ENCODE measurements at places on chromosomes 11 and 22.

DNA sequence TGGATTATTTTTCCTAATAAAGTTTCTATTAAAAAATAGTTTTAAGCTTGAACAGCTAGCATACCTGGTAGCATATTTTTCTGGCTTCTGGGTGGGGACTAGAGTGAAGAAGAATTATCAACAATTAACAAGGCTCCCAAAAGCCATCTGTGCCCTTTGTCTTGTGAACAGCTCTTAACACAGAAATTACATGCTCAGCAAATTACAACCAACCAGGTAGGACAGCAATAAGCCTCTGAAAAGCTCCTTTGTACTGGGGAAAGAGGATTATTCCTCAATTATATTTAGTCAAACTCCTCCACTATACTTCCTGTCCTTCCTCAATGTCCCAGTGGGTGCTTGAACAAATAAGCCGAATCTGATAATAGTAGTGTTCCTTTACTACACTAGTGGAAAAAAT is 162.8 kb downstream of the RAB38 start:
- DNase-seq: no peak

DNA sequence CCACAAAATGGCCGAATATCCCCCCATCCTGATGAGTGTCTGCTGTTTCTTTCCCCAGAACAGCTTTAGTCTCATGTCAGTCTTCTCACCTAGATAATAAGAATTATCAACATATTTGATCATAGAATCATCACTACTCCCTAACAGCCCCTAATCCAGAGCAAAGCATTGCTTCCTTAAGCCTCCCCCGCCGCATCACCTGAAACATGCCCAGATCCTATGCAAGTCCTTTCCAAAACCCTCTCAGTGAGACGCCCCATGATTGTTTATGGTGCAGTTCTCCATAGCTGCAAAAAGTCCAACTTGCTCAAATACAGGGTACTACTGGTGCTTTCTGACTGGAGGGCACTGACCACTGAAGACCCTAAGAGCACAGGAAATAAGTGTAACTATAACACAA is 20.1 kb downstream of the KCNJ1 start:
- no peak for DNase-seq

- no peak for DNase-seq
Measured at GRCh38 chr11:116852261-116853031, 15.0 kb upstream of the APOA1 start.

GRCh38 chr22:24247564-24248344 is 2.9 kb upstream of the GGT5 start:
- peak; percentile 79 for DNase-seq

- no peak for DNase-seq
Measured at GRCh38 chr11:125268611-125269010, 104.1 kb downstream of the PKNOX2 start.

- no peak for DNase-seq
Measured at GRCh38 chr11:78808923-78809322, 234.3 kb upstream of the NARS2 start.

GRCh38 chr22:39362932-39363331 is 13.1 kb downstream of the SYNGR1 start:
- DNase-seq: no peak

- peak; percentile 72 for DNase-seq
Measured at GRCh38 chr22:49779853-49780697, 47.6 kb downstream of the BRD1 start.

DNA sequence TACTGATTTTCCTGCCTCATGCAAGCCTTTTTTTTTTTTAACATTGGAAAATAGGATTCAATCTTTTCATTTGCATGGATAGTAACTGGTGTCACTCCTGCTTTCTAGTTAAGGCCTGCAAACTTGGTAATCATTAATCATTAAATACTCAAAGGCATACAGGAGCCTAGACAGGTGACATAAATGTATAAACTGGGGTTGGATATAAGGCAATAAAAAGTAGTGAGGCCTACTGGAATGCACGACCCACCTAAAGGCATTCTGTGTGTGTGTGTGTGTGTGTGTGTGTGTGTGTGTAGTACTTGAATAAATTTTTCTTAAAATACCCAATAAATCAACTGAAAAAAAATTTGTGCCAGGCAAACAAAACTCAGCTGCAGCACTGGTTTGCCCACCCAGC is 7.9 kb downstream of the TOMM22 start:
- no peak for DNase-seq

- DNase-seq: no peak
Measured at GRCh38 chr11:25941353-25941752, 390.6 kb upstream of the ANO3 start.

DNA sequence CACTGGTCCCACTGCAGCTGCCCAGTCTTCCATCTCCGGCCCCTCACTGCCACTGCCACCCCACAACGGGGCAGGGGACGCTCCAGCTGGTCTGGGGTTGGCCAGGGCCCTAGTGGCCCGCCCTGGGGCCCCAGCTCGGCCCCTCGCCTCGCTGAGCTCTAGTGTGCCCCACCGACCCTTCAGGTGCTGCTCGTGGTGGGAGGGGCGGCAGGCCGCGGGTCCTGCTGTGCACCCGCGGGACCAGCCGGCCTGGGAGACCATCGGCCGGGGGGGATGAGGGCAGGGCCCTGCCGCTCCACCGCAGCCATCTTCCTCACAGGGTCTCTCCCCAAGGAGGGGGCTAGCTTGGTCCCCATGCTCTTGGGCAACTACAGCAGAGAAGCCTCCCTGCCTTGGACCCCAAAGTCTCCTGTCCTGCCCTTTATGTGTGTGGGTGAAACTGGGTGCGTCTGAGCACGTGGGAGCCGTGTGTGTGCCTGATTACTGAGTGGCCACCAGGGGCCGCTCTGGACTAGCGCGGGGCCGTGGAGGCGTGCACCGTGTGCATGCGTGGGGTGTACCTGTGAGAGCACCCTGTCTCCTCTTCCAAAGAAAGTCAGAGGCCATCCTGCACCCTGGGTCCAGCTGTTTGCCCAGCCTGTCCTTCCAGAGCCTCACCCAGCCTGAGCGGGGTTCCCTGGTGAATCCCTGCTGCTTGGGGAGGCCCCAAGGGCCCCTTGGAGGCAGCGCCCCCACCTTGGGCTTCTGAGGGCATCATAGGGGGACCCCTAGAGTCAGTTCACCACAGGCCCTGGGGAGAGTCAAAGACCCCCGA is 6.0 kb upstream of the ACR start:
- no peak for DNase-seq

DNA sequence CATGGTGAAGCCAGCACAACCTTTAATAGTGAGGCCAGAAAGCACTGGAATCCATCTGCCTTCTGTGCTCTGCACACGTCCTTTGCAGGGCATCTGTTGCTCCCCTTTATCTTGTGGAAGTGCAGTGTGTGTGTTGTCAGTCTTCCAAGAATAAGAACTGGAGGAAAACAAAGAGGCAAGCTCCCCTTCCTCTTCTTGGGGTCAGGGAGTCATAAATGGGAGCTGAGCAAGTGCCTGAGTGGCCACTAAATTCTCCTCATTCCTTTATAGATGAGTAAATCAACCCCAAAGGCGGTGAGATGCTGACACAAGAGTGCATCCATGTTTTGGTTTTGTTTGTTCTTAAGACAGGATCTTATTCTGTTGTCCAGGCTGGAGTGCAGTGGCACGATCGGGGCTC is 38.3 kb downstream of the WT1 start:
- DNase-seq: no peak

DNA sequence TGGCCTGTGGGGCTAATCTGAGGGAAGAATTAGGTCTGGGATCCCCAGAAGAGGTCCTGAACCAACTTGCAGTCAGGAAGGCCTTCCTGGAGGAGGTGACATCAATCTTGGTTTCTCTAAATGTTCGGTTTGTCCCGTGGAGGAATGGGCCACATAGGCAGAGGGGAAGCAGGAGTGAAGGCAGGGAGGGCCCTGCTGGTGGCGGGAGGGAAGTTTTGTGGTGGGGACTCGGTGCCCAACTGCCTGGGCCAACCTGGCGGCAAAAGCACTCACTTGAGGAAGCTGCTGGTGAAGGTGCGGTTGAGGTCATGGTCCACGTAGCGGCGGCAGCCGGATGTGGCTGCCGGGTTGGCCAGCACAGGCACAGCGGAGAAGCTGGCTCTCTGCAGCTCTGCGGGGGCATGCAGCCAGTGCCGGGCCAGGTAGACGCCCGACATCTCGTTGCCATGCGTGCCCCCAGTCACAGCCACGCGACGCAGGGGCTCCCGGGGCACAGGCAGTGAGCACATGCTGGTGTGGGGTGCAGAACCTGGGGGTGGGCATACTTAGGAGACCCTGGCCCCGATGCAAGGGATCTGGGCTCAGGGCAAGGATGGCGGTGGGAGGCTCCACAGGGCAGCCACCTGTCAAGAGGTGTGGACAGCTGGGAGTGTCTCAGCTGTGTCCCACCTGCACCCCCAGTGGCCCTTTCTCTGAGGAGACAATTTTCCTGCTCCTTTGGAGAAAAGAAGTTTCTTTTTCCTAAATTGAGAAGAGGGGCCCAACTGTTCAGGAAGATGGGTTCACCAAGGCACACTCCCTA is 3.8 kb downstream of the ACY3 start:
- no peak for DNase-seq

DNA sequence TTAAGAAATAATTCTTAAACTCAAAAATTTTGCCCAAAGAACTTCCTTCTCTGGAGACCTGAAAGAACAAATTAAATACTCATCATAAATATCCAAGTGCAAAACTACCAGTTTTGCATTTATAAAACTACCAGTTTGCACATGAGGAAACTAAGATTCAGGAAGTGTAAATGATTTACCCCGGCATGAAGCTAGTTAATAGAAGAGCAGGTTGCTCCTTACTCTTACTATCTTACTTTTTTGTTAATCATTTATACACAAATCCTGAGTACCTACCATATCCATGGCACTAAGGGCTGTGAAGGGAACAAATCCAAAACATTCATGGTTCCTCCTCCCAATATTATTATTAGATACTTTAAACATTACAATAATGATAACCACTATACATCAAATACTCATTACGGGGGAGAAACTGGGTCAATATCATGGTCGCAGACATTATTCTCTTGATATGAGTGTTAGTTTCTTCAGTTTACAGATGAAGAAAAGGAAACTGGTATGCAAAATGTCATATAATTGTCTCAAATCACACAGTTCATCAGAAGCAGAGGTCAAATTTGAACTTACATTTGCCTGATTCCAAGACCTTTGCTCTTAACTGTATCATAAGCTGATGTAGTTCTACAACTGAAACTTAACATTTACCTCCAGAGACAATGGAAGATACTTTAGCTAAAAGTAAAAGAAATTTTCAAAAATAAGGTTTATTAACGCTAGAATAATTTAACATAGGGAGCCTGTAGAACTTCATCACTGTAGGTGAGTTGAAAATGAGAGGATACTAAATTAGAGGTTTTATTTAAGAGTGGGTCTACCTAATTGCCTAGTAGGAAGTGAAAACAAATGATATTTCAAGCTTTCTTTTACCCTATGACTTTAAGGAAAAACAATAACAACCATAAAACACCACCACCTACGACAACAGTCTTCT is 74.5 kb downstream of the FAM76B start:
- DNase-seq: no peak

GRCh38 chr22:31327806-31328543 is 18.2 kb downstream of the PATZ1 start:
- no peak for DNase-seq

- DNase-seq: peak; percentile 6
Measured at GRCh38 chr22:38566726-38567504, 3.1 kb downstream of the DMC1 start.

- DNase-seq: peak; percentile 9
Measured at GRCh38 chr11:2779981-2780849, 80.4 kb upstream of the KCNQ1OT1 start.

GRCh38 chr11:57761301-57762234 is at the start of gene CTNND1:
Gene CTNND1, plus strand, starts transcription at chr11:57761802. Its CDS starts 29,677 bp downstream, at chr11:57791479.
- DNase-seq: peak; percentile 82

DNA sequence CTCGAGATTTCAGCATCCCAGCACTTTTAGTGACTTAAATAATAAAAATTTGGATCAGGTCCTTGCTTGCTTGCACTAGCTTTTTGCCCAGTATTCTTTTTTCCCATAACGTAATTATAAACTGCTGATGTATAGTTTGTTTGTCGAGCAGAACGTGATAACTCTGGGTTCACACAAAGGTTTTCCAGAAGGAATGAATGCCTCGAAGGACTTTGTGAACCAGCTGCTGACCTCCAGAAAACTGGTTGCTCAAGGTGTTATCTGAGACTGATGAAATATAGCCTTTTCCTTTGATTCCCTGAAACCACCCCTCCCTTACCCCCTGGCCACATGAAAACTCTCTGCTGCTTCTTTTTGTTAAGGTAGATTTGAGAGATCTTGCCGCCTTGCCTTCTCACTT is 229.1 kb upstream of the CARD18 start:
- DNase-seq: no peak

DNA sequence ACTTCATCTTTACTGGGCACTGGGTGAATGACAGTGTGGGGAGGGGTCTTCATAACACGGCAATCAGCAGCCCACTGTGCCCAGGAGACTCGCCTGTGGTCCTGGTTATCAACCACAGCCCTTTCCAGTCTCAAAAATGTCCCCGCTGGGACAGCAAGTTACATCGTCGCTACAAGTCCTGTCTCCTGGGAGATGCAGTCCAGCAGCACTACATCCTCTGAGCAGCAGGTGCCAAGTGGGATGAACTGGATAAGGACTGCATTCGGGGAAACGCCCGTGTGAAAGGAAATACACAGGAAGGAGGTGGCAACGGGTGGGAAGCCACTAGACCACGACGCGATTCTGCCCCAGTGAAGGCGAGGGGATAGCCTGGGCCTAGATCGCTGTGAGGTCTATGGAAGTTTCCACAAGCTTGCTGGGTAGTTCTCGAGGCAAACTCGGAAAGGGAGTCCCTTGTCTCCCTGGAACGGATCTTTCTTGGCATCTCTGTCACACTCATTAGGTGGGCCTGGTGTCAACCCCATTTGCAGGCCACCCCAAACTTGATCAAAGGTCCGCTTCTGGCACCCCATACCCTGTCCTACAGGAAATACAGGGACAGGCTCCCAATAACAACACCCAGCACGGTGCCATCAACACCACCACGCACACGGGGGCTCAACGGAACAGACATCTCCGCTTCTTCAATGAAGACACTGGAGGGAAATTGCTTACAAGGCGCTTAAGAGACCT is 4.4 kb downstream of the ASCL2 start:
- DNase-seq: no peak

DNA sequence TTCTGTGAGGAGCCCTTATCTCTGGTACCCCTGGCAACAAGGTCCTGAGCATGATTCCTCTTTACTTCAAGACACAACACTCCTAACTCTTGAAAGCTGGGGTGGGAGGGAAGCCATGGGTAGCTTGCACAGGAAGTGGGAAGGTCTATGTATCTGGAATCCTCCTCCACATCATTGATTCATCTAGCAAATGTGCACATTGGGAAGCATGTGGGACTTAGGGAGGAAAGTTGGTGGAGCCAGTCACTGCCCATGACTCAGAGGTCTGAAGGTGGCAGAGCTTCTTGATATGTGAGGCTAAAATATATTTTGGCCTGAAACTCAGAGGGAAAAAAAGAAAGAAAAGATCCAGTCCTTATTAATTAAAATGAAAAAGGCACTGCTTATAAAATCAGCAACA is 1000.9 kb downstream of the DLG2 start:
- DNase-seq: peak; percentile 10

- DNase-seq: no peak
Measured at GRCh38 chr22:40202225-40202944, 24.7 kb downstream of the TNRC6B start.

Measured in dorsolateral prefrontal cortex (tissue), 122 donors.